ENCODE measurements at places on chromosomes 5 and 9.
A peak's percentile ranks its signal among the peaks of the same experiment; 100 is the strongest.

DNA sequence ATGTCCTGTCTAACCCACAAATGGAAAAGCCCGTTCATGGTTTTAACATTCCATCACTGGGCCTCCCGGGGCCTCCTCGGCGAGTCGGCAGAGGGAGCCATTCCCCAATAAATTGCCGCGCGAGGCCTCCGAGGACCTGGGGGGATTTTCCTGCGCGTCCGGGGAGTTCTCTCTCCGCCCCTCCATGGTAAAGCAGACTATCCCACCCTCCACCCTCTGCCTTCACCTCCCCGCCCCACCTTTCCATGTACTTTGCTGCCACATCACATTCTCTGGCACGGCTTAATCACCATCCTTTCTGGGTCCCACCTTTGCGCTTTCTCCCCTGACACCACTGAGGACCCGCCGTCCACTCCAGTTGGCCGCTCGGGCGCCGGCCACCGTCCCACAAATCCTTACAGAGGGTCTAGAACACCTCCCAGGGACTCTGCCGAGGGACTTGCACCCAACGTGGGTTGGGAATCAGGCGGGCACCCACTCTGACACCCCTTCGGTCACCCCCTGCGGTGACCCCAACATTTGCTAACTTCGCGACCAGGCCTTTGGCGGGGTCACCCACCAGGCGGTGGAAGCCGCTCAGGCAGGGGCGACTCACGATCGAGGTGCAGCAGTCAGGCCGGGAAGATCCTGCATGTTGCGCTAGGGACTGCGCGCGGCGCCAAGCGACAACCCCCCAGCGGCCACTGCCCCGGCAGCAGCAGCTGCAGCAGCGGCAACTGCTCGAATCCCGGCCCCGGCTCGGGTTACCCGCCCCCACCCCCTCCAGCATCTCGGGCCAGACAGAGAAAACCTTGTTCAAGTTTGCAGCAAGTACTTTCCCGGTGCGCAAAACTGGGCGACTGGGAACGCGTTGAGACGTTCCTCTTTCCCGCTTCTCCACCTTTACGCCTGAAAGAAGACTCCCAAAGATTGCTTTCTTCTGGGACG is at the start of gene MEGF10:
Gene MEGF10, plus strand, starts transcription at position 778 of the 927 bp plus-strand sequence. CDS start 40,513 bp downstream, outside the sequence.
- peak; percentile 65 for DNase-seq

DNA sequence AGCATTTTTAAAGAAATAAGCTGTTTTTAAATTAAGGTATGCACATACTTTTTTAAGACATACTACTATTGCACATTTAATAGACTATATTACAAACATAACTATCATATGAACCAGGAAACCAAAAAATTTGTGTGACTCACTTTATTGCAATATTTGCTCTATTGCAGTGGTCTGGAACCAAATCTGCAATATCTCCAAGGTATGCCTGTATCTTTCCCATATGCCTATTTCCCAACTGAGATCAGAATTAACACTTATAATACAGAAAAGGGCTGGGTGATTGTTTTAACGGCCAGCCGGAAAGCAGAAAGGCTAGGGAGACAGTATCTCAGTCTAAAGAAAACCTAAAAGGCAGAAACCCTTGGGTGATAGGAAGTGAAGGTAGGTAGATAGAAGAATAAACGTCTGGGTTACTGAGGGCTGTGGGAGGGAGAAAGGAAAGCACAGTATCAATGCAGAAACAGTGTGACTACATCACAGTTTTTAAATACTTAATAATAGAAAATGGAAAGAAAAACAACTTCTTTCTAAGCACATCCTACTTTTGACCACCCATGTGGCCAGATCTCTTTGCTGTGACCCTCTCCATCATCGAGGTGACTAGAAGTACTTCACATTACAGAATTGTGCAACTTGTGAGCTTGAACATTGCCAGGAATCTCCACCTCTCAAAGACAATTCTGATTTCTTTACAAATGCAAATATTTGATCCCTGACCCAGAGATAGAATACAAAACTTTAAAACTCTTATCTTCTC is 126.4 kb downstream of the LPAR1 start:
- DNase-seq = peak; percentile 84

- DNase-seq = peak; percentile 56
These were observed 173.8 kb downstream of the PCSK1 start for GRCh38 chr5:96259151-96259772.

- no peak for DNase-seq
These were observed 130.3 kb downstream of the ENTREP1 start for GRCh38 chr9:69455311-69455710.

- DNase-seq = no peak
These were observed 26.1 kb upstream of the RNU6ATAC start for GRCh38 chr9:134190232-134191121.

Measured in fibroblast of skin of scalp (primary cell).